Hypothalamus (tissue), 51 donors: ENCODE measurements at places on chromosomes 6 and 20.

DNA sequence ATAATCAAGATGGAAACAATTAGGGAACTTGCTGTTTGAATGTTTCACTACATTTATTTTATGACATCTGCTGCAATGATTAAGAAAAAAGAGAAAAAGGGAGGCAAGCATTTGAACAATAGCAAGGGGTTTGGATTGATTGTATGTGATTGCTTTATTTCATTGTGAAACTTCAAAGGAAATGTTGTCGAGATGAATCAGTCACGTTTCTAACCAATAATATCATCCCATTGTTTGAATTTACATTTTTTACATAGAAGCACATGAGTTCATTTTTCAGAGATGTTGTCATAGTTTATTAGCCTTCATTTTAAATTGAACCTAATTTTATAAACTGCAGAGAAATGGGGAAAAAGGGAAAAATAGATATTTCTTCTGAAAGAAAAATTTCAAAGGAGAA is 572.0 kb downstream of the KIF16B start:
- DNase-seq, result no peak

- DNase-seq, result no peak
These were observed 5.2 kb downstream of the SYTL3 start for GRCh38 chr6:158654960-158655489.

- DNase-seq, result peak; percentile 6
These were observed 36.9 kb downstream of the KCNQ2 start for GRCh38 chr20:63435552-63435951.

DNA sequence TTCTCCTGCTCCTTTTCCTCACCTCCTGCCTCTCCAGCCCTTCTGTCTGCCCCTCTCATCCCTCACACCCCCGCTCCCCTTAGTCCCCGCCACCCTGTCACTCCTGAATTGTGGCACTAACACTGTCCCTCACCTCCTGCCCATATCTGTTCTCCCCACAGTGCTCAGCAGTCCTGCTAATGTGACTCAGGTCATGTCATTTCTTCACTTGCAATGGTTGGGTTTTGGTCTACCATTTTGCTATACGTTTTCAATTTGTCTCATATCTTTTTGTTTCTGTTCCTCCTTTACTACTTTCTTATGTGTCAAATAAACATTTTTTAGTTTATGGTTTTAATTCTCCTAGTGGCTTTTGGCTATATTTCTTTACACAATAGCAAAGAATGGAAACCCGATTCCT is 1.3 kb upstream of the HLA-B start:
- no peak for DNase-seq

- no peak for DNase-seq
These were observed 49.4 kb upstream of the RREB1 start for GRCh38 chr6:7058250-7058923.

GRCh38 chr6:151699719-151700118 is 107.8 kb upstream of the ESR1 start:
- no peak for DNase-seq

GRCh38 chr20:20184706-20185105 is 132.4 kb downstream of the CFAP61 start:
- DNase-seq, result no peak

- DNase-seq, result no peak
These were observed 40.7 kb downstream of the MAP3K5 start for GRCh38 chr6:136751522-136751956.

- DNase-seq, result no peak
These were observed 5.8 kb upstream of the STMND1 start for GRCh38 chr6:17096096-17096495.

- DNase-seq, result peak; percentile 71
These were observed at the start of gene QKI for GRCh38 chr6:163414117-163414945. Gene QKI (plus strand): TSS chr6:163414718. CDS start chr6:163415194, 476 bp downstream.

DNA sequence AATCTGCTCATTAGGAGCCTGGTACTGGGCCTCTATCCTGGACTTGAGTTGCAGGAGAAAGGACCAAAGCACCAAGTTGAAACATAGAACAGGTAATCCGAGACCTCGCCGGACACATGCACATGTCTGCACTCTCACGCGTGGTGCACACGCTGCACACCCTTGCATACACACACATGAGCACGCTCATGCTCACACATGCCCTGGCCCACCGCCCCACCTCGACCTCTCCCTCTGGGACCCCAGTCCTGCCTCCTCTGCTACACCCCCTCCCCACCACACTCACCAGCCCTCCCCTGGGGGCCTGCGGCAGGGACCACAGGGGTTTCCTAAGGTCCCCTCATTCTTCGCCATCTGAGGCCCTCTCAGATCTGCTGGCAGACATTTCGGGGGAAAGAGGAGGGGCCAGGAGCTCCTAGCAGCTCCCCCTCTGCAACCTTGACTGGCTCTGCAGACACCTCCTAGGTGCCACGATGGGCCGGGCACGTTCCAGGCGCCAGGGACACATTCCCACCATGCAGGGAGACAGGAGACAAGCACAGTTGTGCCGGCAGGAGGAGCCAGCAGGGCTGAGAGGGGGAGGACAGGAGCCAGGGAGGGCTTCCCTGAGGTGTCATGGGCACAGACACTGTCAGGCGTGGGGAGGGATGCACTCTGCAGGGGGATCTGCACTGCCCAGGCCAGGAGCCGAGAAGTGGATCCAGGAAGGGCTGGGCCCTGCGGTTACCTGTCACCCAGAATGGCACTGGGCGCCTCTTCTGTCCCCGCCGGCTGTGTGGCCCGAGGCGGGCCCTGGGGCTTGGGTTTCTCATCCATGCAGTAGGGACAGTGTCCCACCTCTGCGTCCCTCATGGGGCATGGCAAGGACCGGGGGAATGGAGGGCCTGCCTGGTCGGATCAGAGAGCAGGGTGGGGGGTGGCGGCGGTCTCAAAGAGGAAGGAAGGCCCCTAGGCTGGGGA is 25.6 kb upstream of the LSM14B start:
- no peak for DNase-seq

DNA sequence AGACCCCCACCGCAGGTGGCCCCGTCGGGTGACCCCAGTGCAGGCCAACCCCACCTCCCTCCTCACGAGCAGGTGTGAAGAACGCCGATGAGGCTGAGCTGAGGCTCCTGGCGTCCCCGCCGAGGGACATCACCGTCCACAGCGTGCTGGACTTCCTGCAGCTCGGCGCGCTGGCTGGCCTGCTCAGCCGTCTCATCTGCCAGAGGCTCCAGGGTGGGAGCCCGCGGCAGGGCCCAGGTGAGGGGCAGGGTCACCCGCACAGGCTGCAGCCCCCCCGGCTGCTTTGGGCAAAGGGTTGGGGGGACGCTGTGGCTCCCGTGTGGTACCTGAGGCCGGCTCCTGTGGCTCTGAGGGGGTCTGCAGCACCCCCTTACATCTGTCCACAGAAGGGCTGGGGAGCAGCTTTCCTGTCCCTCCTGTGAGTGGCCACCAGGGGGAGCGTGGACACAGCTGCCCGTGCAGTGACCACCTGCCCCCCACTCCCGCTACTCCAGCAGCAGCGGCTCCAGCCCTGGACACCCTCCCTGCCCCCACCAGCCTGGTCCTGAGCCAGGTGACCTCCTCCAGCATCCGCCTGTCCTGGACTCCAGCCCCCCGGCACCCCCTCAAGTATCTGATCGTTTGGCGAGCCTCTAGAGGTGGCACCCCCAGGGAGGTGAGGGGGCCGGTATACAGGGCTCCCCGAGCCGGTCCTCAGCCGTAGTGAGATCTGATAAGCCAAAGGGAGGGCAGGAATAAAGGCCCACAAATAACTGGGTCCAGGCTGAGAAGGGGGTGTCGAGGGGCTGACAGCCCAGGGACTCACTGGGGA is 16.5 kb downstream of the COL20A1 start:
- no peak for DNase-seq

DNA sequence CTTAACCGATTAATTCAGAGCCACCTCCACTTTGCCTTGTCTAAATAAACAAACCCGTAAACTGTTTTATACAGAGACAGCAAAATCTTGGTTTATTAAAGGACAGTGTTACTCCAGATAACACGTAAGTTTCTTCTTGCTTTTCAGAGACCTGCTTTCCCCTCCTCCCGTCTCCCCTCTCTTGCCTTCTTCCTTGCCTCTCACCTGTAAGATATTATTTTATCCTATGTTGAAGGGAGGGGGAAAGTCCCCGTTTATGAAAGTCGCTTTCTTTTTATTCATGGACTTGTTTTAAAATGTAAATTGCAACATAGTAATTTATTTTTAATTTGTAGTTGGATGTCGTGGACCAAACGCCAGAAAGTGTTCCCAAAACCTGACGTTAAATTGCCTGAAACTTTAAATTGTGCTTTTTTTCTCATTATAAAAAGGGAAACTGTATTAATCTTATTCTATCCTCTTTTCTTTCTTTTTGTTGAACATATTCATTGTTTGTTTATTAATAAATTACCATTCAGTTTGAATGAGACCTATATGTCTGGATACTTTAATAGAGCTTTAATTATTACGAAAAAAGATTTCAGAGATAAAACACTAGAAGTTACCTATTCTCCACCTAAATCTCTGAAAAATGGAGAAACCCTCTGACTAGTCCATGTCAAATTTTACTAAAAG is 2.7 kb downstream of the FOXC1 start:
- no peak for DNase-seq

DNA sequence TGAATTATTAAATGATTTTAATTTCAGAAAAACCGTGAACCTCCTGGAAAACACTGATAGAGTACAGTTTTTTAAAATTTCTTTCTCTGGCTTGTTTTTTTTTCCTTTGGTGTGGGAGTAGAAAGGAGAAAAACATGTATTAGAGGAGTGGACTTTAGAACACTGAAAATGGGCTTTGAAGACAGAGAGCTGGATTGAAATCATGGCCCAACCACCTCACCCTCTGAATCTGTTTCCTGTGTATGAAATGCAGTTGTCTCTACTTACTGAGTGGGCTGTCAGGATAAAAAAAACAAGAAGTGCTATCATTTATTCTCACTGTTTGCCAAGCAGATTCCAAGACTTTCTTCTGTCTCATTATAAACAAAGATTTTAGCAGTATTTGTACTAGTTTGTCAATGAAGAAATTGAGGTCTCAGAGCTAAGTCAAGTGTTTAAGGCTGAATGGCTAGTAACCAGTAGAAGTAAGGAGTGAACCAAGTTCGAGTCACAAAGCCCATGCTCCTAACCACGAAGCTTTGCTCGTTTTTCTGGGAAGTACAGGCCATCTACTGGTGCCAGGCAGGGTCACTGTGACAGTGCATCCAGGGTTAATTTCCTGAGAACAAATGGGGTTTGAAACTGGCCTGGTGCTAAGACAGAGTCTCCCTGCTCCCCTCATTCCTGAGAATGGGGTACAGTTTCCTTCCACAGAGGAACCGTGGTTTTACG is 256.4 kb downstream of the TMEM242 start:
- DNase-seq, result no peak
